ENCODE measurements at places on chromosomes 3 and 15.

GRCh38 chr15:52019394-52020220 lies 588 bp downstream of the MAPK6 start:
- DNase-seq: peak; percentile 77

- DNase-seq: no peak
These were observed 89.3 kb downstream of the ALCAM start for GRCh38 chr3:105456017-105456416.

GRCh38 chr15:56948000-56948763 lies 29.7 kb downstream of the TCF12 start:
- no peak for DNase-seq

GRCh38 chr3:186268616-186269448 lies 93.2 kb downstream of the DGKG start:
- DNase-seq: no peak

GRCh38 chr3:144106970-144107369 lies 135.3 kb downstream of the DIPK2A start:
- no peak for DNase-seq

Measured in MM.1S (cell line).